ENCODE measurements at places on chromosomes 3 and 15.

- no peak for DNase-seq
Measured at GRCh38 chr3:17179381-17180205, 294.8 kb downstream of the PLCL2 start.

DNA sequence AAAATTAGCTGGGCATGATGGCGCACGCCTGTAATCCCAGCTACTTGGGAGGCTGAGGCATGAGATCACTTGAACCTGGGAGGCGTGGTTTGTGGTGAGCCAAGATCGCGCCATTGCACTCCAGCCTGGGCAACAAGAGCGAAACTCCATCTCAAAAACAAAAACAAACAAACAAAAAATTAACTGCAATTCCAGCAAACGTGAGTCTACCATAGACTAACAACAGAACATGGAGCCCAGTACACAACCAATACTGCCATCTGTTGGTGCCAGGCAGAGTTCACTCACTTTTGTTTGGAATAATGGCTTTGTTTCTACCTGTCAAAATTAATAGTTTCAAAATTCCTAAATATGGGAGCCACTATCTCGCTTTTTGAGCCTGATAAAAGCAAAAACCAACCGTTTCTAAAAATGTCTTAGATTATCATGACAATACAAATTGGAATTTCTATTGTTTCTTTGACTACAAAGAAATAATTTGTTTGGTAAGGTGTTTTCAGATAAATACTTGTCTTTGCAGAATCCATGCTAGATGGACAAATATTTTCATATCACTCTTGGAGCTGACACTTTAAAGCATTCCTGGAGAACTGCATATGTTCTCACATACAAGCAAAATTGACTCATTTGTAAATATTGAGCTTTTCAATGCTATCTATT, 45.0 kb downstream of the GPR176 start:
- no peak for DNase-seq

GRCh38 chr3:148937467-148938255, 53.7 kb upstream of the GYG1 start:
- no peak for DNase-seq

DNA sequence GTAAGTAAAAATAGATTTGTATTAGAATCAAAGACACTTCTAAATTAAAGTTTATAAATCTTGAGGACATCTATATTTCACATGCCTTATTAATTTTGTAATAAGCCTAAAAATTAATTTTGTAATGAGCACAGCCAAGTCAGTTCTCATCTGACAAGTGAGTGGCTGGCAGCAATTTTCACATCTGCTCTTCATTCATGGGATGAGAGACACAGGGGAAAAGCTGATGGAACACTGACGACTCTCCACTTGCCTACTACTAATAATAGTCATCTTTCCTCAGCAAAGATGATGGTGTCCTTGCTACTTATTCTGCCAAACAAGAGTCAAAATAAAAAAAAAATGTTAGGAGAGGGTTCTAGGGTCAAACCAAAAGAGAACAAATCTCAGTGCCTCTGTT, 14.4 kb upstream of the CMSS1 start:
- no peak for DNase-seq

GRCh38 chr3:130900959-130901358, 7.1 kb downstream of the ATP2C1 start:
- no peak for DNase-seq

GRCh38 chr15:58046467-58046866, 19.0 kb downstream of the ALDH1A2 start:
- no peak for DNase-seq

GRCh38 chr15:65110676-65111292, 4.2 kb downstream of the UBAP1L start:
- no peak for DNase-seq

GRCh38 chr15:91271565-91272153, 171.6 kb downstream of the SV2B start:
- DNase-seq: peak; percentile 55

DNA sequence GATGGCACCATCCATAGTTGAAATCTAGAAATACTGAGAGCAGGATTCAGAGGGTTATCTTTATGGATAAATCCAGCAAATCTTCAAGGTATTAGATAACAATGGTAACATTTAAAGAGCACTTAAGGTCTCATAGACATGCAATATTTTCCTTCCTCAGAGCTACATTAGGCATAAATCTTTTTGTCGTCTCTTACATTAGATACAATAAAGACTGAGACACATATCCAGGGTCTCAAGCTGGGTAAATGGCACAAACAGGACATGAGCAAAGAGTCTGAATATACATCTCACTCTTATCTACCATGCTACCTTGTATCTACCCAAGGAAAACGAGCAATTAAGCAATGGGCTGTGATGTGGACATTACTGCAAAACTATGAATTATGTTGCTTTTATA, 927.3 kb upstream of the EPHA6 start:
- DNase-seq: no peak

GRCh38 chr15:52653431-52653964, 25.7 kb downstream of the ATOSA start:
- no peak for DNase-seq

DNA sequence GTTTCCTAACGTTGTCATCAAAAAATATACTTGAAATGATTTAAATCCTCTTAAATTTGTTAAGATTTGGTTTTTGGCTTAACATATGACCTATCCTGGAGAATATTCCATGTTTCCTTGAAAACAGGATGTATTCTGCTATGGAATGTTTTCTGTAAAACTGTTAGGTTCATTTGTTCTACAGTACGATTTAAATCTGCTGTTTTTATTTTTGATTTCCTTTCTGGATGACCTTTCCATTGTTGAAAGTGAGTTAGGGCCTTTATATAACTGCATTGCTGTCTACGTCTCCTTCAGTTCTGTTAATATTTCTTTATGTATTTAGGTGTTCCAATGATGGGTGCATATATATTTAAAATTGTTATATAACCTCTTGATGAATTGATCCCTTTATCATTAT, 465.3 kb upstream of the ALCAM start:
- DNase-seq: no peak

DNA sequence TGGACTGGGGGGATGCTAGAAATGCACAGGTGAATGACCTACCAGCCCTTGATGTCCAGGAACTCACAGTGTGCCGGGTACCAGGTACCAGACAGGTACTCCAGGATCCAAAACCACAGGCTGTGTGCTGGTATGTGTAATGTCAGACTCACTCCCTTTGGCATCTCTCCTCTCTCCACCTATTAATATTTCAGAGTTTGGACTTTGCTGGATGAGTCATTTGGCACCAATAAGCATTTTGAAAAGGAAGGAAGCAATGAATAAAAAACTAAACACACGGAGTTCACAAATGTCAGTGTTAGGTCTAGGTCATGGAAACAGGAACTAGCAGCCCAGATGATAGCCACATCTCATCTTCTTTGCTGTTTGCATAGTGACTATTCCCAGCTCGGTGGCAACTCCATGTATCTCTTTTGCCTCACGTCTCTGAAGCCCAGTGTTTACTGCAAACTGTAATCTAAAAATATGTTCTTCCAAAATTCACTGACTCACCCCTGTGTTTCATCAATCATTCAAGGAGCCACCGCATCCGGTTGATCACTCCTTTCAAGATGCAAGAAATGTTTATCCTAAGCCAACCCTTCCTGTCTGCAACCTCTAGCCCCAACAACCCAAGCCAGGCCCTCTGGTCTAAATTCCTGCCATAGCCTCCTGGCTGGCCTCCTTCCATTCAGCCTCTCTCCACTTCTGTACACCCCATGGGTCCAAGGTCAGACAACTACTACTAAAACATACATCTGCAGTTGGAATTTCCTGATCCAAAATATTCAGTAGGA, 8.4 kb downstream of the ITGB5 start:
- DNase-seq: no peak

GRCh38 chr15:65887565-65887964, 18.3 kb downstream of the RAB11A start:
- DNase-seq: no peak

- DNase-seq: no peak
Measured at GRCh38 chr3:186035277-186035676, 73.6 kb downstream of the ETV5 start.

DNA sequence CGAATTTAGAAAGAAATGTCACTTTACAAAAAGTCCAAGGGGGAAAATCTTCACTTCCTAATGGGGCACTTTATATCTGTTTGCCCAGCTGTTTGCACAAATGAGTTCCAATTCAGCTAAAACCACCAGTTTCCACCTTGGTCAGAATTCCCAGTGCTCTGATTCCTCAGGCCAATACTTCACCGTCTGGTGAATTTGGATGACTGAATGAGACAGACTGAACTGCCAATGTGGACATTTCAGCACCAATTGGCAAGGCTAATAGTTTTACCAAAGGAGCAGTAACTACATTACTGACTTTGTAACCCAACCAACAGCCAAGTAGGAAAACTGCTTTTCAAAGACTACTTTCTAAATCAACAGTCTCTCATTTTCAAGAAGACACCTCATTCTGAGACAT, 51.8 kb downstream of the ABI3BP start:
- no peak for DNase-seq

DNA sequence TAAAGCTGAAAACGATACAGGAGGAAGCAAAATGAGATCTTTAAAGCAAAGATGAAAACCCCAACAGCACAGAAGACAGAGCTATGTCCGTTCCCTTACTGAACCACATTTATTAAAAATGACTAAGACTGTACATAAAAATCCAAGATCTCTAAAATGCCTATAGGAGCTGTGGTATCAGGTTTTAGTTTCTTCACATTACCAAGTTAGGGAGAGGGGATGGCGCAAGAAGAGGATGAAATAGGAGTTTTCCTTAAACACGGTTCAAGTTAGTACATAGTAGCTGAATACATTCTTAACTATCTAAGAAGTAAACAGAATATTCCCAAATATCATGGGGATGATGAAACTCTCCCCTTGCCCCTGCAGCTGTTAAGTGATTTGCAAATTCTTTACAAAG, 6.3 kb downstream of the EOMES start:
- DNase-seq: no peak

DNA sequence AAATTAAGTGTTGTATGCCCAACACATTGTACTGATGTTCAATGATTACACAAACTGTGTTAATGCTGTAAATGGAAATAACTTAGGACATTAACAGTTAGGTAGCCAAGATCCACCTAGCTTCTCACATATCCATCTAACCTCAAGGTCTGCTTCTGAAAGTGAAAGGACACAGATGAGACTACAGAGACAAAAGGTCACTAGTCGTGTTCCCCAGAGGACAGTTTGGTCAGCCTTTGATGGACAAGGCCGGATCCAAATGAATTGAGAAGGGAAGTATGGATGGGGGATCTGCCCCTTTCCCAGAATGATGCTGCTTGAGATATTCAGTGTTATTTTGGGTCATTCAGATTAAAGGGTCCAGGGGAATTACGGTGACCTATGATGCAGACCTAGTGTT, 17.2 kb downstream of the ALDH1A2 start:
- DNase-seq: no peak

DNA sequence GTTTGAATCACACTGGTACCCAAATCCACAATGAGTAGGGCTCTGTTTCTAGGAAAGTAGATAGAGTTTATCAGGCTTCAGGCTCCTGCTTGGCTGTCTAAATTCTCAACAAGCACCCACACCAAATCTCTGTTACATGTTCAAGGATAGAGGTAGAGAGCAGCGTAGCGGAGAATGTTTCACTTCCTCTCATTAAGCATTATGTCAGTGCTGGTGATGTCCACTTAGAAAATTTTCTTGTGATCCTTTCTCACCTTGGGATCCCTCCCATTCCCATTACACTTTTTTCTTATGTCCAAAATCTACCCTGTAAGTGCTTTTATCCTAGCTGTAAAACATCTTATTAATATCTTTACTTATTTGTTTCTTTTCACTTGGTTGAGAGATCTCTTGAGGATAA, 34.7 kb upstream of the GCSAM start:
- DNase-seq: no peak

DNA sequence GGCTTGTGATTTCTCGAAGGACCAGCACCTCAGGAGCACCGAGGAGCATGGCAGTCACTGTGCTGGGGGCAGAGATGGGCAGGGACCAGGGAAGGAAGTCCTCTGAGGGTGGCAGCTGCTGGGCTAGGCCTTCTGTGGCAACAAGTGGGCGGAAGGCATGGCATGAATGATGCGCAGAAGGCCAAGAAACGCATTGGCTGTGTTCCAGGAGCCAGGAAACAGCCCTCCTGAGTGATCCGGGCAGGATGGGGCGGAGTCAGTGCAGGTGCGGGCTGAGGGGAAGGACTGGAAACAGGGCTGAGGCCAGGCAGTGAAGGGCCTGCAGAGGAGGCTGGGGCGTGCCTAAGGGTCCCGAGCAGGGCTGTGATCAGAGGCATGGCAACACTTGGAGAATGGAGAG, 23.6 kb downstream of the MRPS11 start:
- no peak for DNase-seq

DNA sequence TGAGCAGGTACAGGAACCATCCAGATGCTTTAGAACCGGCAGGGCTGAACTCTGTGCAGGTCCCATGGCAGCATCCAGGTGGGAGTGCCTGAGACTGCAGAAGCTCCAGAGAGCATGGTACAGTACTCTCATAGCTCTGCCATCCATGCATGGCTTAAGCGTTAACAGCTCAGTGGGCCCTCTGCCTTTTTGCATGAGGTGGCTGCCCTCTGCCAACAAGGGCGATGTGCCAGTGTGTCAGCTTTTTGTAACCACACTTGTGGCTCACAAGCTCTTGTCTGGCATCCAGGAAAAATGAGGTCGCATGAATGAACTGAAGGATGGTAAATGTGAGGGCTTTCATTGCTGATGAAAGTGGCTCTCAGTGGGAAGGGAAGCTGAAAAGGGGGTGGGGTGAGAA, 950.1 kb downstream of the DIPK2A start:
- DNase-seq: no peak

DNA sequence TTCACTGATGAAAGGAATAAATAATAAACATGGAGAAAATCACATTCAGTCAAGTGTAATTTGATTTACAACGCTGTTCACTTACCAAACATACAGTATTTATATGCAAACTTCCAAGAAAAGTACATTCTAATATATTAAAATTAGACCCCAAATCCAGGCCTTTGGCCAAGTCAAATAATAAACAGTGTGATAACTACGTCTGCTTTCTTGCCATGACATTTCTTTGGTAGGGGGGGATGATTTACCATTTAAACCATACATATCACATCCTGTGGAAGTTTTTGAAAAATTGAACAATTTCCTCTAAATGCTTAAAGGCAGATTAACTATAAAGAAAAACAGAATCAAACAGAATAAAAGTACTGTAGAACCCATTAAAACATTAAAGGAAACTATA, 368.2 kb upstream of the WNT5A start:
- DNase-seq: no peak

- DNase-seq: no peak
Measured at GRCh38 chr3:142628801-142629200, 32.6 kb downstream of the PLS1 start.

DNA sequence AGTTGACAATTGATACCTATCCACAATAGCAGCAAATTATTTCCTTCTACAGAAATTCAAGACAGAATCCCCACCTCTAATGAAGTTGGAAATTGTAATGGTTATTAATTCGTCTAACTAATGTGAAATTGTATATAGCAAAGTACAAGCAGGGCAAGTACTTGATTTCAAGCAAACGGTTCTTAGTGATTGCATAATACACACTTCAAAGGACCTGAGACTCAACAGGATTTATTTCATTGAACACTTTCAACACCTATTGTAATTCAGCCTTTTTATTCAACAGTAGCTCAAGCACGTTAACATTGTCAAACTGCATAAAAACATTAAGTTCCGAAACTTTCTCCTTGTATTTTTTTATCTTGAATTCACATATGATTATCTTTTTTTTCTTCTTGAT, 40.2 kb upstream of the AGTR1 start:
- DNase-seq: no peak

Data from activated CD8-positive, alpha-beta memory T cell treated with anti-CD3 and anti-CD28 coated beads, Interleukin-2, amount 50 U/mL, for 4 hours (primary cell).